ENCODE measurements at places on chromosomes 6 and 20.
A peak's percentile ranks its signal among the peaks of the same experiment; 100 is the strongest.

DNA sequence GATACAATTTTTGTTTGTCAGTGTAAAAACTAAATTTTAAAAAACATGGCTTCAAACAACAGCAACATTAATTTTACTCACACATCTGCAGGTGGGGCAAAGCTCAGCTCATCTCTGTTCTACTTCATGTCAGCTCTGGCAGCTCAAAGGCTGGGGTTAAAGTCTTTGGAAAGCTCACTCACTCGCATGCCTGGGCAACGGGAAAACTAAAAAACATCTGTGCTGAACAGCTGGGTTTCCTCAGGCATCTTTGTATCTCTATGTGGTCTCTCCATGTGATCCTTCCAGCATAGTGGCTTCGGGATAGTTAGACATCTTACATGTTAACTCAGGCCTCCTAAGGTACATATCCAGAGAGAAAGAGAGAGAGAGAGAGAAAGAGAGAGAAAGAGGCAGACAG lies 499.6 kb downstream of the RFPL4B start:
- no peak for DNase-seq

DNA sequence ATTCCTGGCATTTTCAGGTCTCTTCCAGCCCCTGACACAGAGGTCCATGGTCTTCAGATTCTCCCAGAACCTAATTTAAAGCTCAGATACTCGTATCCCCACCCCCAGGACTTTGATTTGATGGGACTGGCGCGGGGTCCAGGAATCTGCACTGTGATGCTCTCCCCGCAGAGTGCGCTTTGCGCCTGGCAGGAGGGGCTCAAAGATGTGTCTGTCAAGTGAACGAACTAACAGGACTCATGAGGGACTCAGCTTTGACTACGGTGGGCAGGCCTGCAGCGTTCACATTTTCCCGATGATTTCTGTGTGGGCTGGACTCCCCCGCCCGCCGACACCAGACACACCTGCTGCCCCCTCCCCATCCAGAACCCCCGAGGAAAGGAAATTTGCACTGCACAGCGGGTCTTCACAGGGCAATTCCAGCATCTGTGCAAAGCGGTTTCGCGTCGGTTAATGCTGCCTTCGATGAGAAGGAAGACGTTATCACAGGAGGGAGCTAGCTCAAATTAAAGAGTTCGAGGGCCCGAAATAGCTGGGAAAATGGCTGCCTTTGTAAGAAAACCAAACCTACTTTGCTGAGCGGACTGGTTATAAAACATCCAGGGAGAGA lies 90.2 kb downstream of the ZDHHC14 start:
- no peak for DNase-seq

DNA sequence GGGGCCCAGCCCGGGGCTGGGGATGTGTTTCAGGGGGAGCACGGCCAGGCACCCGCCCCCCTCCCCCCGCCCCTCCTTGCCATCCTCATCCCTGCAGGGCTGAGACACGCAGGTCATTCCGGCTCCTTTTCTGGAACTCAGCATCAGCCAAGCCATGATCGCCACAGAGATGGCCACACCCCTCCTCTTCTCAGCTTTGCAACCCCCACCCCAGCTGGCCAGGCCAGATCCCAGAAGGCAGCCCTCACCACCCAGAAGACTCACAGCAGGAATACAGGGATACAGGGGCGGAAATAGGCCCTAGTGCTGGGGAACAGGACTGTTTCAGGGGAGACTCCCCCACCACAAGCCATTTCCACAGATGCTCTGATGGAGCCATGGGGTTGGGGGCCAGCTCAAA lies 33.5 kb downstream of the YTHDF1 start:
- DNase-seq: no peak

DNA sequence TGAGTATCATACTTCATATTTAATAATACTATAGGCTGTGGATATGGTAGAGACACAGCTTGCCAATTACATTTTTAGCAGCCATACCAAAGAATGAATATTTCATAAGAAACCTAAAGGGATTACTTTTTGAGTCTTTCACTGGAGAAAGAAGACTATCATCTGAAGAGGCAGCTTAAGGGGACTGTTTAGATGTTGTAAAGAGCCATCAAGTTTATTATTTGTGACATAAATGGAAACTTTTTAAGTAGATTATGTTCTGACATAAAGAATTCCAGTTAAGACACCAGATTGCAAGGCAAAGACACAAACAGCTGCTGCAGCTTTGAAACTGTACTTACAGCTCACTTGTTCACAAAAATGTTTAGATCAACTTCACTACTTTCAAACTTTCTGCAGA lies 429.4 kb downstream of the TFAP2A start:
- no peak for DNase-seq

DNA sequence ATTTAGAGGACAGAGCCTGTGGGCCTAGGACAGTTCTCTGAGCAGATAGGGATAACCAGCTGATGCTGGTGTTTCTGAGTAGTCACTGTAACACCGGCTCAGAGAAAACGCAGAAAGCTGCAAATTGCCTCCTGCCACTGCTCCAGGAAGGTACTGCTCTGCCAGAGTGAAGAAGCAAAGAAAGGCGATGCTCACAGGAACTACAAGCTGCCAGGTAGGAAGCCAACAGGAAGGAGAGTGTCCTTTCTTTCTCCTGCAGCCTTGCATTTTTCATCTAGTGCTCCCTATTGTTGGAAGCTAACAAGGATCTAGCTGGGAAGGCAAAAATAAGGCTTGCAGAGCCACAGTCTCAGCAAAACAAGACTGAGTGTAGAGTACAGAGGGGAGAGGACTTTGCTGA lies 70.7 kb upstream of the RAB32 start:
- no peak for DNase-seq

- no peak for DNase-seq
These were observed 7.5 kb upstream of the KIAA1755 start for GRCh38 chr20:38267901-38268514.

GRCh38 chr6:38871741-38872568 lies 156.8 kb downstream of the DNAH8 start:
- no peak for DNase-seq

- DNase-seq: no peak
These were observed 883 bp upstream of the DBNDD2 start for GRCh38 chr20:45407067-45407745.

DNA sequence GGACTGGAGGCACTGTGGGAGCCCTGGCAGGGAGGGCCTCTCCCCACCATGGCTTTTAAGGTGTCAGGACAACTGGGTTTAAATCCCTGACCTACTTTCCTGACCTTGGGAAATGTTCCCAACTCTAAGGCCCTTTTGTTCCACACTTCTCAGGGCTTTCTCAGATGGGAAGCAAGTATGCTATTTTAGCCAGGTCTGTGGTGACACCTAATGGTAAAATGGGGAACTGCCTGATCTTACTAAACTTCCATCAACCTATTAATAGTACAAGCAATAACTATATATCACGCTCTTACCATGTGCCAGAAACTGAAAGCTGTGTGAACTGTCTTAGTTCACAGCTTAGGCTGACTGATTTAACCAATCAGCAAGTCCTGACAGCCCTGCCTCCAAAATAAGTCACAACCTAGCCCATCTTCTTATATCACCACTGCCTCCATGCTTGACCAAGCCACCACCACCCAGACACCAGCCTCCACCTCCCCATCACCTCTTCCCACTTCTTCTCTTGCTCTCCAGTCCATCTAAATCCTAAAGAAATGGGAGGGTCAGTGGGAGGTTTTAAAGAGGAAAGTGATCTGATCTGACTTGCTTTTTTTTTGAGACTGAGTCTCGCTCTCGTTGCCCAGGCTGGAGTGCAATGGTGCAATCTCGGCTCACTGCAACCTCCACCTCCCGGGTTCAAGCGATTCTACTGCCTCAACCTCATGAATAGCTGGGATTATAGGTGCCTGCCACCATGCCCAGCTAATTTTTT lies 6.9 kb upstream of the BLCAP start:
- DNase-seq: no peak

DNA sequence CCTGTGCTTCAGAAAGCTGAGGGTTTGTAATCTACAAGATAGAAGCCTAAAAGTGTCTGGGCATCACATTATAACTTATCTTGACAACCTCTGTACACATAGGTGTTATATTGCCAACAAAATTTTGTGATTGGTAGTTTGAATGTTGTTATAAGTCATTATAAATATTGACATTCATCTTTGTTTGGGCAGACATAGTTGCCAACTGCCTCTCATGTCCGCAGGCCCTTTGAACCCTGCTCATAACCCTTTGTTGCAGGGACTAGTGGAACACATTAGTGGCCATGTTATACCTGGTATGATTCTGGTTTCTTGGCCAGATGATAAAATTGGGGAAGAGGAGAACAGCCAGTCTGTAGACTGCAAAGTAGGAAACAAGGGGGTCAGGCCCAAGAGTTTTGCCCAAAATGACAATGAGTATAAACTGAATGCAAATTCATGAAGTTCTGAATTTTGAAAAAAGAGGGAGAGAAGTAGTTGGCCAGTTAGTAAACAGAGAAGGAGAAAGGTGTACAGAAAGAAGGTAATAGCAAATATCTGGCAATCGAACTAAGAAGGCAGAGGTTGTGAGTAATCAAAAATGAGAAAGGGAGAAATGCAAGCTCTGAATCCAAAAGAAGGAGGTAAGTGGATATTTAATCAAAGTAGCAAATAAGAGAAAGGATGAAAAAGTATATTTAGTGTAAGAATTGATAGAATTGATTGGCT lies 21.6 kb upstream of the LMBRD1 start:
- no peak for DNase-seq

GRCh38 chr20:50237349-50237748 lies 46.7 kb downstream of the CEBPB start:
- DNase-seq: no peak

DNA sequence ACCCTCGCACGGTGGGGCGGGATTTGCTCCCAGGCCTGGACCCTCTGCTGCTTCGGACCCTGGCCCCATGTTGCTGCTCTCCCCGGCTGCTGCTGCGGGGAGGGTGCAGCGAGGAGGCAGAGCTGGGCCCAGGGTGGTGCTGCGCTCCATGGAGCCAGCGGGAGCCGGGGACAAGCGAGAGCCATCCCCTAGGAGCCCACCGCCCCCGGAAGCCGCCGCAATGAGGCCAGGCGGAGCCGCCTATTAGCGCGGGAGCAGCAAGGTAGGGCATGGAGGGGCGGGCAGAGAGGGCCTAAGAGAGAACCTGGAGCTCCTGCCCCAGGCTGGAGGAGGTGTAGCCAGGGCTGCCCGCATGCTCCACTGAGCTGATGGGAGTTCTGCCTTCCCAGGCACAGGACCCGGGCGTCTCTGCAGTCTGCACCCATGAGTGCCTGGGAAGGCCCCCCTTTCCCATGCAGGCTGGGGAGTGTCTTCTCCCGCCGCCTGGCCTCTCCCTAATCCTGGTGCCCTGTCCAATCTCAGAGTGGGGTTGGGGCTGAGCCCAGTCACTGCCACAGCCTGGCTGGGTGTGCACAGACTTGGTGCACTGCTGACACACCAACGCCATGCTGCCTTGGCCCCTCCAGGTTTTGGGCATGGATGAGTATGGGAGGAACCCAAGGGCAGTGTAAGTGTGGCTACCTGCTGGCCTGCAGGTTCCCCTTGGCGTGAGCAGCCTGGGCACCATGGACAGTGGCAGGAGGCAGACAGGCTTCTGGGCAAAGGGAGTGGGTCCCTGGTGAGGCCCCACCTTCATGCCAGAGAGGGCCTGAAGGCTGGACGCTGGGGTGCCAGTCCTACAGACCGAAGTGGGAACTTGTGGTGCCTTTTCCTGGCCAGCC lies 360.6 kb upstream of the MAP3K7 start:
- DNase-seq: no peak

DNA sequence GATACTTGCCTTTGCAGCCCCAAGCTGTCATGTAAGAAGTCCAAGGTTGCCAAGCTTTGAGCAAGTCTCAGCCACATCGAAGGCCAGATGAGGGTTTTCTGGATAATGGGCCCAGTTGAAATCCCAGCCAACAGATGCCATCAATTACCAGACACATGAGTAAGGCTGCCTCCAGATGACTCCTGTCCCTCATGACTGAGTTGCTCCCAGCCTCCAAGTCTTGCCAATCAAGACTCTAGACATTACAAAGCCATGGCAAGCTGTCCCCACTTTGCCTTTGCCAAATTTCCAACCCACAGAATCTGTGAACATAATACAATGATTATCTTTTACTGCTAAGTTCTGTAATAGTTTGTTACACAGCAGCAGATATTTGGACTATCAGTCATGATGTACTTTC lies 76.8 kb upstream of the ARMC2 start:
- no peak for DNase-seq

- DNase-seq: peak; percentile 43
These were observed 632 bp downstream of the PCMT1 start for GRCh38 chr6:149750136-149750609.

DNA sequence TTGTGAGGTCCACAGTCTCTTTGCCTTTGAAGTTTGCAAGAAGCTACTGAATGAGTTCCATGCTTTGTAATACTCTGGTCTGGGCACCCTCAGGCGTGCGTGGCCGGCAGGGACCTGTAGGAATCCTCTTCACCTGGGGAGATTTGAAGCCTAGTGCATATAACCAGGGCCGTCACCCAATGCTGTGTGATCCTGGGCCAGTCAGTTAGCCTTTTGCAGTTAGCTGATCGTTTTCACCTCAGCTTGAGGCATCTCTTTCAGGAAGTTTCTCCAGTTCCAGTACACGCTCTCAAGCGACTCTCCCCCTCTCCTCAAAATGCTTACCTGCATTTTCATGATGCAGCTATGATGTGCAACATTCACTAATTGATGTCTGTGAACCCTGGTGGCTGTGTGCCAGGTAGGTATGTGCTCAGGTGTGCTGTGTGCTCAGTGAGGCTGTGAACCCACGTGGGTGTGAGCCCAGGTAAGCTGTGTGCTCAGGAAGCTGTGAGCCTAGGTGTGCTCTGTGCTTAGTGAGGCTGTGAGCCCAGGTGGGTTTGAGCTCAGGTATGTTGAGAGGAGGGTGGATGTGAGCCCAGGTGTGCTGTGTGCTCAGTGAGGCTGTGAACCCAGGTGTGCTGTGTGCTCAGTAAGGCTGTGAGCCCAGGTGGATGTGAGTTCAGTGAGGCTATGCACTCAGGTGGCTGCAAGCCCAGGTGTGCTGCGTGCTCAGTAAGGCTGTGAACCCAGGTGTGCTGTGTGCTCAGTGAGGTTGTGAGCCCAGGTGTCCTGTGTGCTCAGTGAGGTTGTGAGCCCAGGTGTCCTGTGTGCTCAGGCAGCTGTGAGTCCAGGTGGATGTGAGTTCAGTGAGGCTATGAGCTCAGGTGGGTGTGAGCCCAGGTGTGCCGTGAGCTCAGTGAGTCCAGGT lies 120.4 kb downstream of the PHACTR3 start:
- DNase-seq: no peak

GRCh38 chr6:169313347-169314010 lies 59.8 kb upstream of the THBS2 start:
- DNase-seq: no peak

DNA sequence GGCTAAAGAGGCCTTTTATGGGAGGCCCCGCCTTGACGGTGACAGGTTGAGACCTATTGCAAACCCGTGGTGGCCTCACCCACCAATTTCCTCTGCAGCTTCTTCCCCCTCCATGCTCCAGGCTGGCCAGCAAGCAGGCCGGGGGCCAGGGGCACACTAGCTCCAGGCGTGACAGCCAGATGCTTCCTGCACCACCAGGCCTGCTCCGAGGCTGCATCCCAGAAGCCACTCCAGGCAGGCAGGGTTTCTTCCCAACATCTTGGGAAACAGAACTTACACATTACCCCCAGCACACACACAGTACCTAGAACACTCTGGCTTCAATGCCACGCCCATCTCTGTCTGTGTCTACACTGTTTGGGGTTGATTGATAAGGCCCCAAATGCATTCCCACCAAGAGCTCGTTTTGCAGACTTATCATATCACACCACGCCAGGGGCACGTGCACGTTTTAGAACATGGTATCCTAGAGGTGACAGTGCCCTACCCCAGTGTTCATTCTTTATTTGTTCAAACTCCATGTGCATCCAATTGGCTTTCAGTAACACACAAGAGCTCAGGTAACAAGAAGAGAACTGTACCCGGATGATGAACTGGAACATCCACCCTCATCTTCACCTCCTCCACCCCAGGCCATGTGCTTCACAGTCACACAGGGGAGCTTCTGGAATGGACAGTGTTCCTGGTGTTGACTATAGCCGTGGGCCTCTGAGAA lies 221.4 kb upstream of the RREB1 start:
- DNase-seq: no peak
